ENCODE measurements at places on chromosomes 5 and 9.
A peak's percentile ranks its signal among the peaks of the same experiment; 100 is the strongest.

DNA sequence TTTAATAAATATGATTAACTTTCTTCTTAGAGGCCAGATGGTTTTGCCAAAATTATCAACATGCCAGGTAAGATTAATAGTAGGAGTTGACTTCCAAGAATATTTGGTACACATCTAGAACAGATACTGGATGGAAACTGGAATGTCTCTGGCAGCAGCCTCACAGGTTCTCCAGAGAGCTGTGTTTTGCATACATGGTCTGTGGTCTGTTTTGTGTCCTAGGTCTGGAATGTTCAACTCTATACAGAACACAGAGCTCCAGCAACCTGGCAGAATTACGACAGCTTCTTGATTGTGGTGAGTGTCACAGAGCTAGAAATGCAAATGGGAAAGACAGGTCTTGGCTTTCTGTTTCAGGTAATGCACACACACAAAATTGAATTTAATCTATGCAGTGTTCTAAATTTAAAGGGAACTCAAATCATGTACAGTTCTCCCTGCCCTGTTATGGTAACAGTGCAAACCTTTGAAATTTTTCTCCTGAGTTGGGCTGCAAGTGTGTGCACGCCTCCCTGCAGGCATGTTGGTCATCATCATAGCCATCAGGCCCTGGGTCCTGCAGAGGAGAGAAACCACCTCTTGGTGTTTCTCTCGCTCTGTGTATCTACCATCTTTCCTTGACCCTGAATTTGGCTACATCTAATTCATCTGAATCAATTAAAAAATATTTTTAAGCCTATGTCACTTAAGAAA lies 58.3 kb downstream of the PIK3R1 start:
- no peaks in the 10 kb centered on the region for H3K27me3 ChIP-seq
- no peak overlapping the region for H3K27ac ChIP-seq
- H3K36me3 ChIP-seq = peaks cover 48% of the 10 kb centered on the region
- no peak for DNase-seq
- H3K4me1 ChIP-seq = peaks cover 9% of the 10 kb centered on the region

DNA sequence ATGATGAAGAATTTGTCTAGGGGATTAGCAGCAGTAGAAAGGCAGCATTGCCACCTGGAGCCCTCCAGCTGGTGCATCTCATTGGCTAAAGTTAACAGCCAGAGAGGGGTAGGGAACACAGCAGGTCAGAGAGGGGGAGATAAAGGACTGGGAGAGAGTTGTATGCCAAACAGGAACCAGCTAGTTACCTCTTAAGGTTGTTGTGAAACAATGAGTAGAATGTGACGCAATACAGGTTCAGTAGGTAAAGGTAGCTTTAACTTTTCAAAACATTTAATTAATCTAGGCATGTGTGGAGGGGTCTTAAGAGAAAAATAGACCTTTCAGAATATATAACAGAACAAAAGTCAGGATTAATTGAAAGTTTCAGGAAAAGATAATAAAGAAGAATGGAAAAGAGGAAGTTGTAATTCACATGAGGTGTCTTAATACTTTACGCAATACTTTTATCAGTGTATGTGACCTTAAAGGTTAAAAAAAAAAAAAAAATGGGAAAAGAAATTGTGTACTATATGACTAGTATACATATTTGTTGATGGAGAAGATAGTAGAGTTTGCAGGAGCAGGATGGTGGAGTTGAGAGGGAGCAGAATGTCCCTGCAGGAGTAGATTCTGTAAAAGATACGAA lies 14.3 kb downstream of the FBXO38 start:
- peaks cover 36% of the 10 kb centered on the region for H3K36me3 ChIP-seq
- peaks cover 22% of the 10 kb centered on the region for H3K4me1 ChIP-seq
- H3K27ac ChIP-seq = peak overlapping the region; percentile 63
- DNase-seq = peak; percentile 42
- H3K4me3 ChIP-seq = no peak overlapping the region

- DNase-seq = no peak
- no peak overlapping the region for H3K4me3 ChIP-seq
- peaks cover 23% of the 10 kb centered on the region for H3K4me1 ChIP-seq
- no peak overlapping the region for H3K27ac ChIP-seq
- H3K27me3 ChIP-seq = peaks cover 34% of the 10 kb centered on the region
These were observed 1.1 kb upstream of the CD14 start for GRCh38 chr5:140634103-140634502.

DNA sequence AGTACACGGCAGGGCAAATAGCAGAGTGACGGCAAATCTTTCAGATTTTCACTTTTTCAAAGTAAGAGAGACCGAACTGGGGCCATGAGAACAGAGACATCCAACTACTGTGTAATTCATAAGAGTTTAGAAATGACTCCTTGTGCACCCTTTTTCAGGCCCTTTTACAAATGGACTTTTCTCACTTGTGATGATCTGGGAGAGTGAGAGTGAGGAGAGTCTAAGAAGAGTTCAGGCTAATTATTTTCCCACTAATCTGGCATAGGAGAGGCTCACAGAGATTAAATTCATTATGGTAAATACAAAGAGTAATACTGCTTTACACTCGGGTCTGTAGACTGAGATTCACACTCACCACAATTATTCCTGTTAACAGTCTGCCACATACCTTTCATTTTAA lies 880 bp upstream of the CCNG1 start:
- H3K27me3 ChIP-seq = no peaks in the 10 kb centered on the region
- H3K4me3 ChIP-seq = peak overlapping the region; percentile 95
- DNase-seq = no peak
- H3K36me3 ChIP-seq = peaks cover 5% of the 10 kb centered on the region
- H3K4me1 ChIP-seq = peaks cover 24% of the 10 kb centered on the region

GRCh38 chr5:80761966-80762365 lies 107.2 kb upstream of the DHFR start:
- H3K4me3 ChIP-seq = no peak overlapping the region
- H3K27ac ChIP-seq = no peak overlapping the region
- H3K36me3 ChIP-seq = peaks cover 21% of the 10 kb centered on the region
- H3K4me1 ChIP-seq = no peaks in the 10 kb centered on the region
- no peaks in the 10 kb centered on the region for H3K27me3 ChIP-seq

GRCh38 chr9:69174616-69175463 lies 763 bp downstream of the TJP2 start:
- H3K36me3 ChIP-seq = no peaks in the 10 kb centered on the region
- H3K27me3 ChIP-seq = no peaks in the 10 kb centered on the region
- H3K4me1 ChIP-seq = peaks cover 21% of the 10 kb centered on the region
- DNase-seq = no peak
- H3K4me3 ChIP-seq = peak overlapping the region; percentile 46

- H3K4me3 ChIP-seq = no peak overlapping the region
- no peak overlapping the region for H3K27ac ChIP-seq
- H3K27me3 ChIP-seq = no peaks in the 10 kb centered on the region
- H3K4me1 ChIP-seq = peaks cover 35% of the 10 kb centered on the region
These were observed 10.7 kb downstream of the WNK2 start for GRCh38 chr9:93194641-93195040.

DNA sequence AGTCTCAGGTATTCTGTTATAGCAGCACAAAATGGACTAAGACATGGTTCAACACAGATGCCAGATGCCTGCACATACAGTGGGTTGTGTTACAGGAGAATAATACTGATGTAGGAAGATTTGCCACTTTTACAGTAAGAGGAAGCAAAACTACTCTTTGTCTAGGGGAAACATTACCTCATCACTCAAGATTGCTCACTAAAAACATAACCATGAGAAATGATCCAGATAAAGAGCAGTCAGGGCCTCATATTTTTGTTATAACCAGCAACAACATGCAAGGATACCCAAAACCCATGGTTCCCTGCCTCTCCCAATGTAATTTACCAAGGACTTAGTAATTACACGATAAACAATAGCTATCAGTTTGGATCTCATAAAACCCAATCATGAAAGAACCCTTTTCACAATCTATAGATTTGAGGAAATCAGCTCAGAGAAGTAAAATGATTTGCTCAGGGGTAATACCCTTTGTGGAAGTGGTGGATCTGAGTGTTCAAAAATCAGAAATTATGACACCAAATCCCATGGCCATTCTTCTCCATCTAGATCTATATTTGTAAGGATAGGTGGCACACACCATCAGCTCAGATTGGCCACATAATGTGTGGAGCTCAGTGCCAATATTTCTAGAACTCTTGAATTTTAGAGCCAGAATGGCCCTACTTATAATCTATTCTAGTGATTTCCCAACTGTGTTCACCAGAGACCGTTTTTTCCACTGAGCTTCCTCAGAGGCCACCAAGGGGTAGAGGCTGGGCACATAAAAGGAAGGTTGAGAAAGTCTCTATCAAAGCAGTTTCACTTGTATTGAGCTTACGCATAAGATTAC lies 27.8 kb downstream of the DPYSL3 start:
- no peaks in the 10 kb centered on the region for H3K4me1 ChIP-seq
- DNase-seq = no peak

DNA sequence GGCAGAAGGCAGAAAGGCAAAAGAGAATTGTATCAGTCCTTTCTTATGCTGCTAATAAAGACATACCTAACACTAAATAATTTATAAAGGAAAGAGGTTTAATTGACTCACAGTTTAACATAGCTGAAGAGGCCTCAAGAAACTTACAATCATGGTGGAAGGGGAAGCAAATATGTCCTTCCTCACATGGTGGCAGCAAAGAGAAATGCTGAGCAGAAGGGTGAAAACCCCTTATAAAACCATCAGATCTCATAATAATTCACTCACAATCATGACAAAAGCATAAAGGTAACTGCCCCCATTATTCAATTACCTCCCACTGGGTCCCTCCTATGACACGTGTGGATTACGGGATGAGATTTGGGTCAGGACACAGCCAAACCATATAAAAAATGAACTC lies 312.5 kb upstream of the PTGER4 start:
- no peak for DNase-seq
- H3K27ac ChIP-seq = no peak overlapping the region
- H3K36me3 ChIP-seq = no peaks in the 10 kb centered on the region

- no peaks in the 10 kb centered on the region for H3K36me3 ChIP-seq
- H3K4me1 ChIP-seq = no peaks in the 10 kb centered on the region
- H3K4me3 ChIP-seq = no peak overlapping the region
- DNase-seq = no peak
- no peaks in the 10 kb centered on the region for H3K27me3 ChIP-seq
These were observed 539.5 kb downstream of the EBF1 start for GRCh38 chr5:158560170-158560569.

DNA sequence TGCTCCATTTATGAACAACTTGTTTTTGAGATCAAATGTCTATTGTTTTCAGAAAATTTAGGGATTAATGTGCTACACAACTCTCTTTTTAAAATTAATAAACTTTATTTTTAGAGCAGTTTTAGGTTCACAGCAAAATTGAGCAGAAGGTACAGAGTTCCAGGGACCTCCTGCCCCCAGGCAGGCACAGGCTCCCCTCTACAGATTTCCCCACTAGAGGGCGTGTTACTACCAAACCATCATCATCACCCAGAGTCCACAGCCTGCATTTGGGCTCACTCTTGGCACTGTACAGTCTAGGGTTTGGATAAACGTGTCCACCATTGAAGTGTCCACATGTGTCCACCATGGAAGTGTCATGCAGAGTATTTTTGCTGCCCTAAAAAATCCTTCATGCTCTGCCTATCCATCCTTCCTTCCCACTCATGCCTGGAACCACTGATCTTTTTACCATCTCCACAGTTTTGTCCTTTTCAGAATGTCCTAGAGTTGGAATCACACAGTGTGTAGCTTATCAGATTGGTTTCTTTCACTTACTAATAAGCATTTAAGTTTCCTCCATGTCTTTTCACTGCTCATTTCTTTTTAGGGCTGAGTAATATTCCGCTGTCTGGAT lies 61.7 kb downstream of the MRPL36 start:
- H3K27ac ChIP-seq = no peak overlapping the region
- no peak for DNase-seq
- no peaks in the 10 kb centered on the region for H3K36me3 ChIP-seq
- H3K4me1 ChIP-seq = no peaks in the 10 kb centered on the region

DNA sequence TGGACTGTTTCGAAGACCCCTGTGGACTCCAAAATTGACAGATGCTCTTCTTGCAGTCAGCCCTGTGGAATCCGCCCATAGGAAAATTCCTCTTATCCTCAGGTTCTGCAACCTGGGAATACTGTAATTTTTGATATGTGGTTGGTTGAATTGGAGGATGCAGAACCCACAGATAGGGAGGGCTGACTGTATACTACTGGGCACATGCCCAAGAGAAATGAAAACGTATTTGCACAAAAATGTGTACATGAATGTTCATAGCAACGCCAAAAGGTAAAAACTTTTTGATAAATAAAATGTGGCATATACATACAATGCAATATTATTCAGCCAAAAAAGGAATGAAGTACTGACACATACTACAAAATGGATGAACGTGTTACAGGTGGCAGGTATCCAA lies 1.9 kb upstream of the SNAPC3 start:
- H3K4me1 ChIP-seq = peaks cover 4% of the 10 kb centered on the region
- peaks cover 8% of the 10 kb centered on the region for H3K36me3 ChIP-seq
- no peak overlapping the region for H3K27ac ChIP-seq
- no peak for DNase-seq

GRCh38 chr5:33726422-33727165 lies 165.2 kb downstream of the ADAMTS12 start:
- no peak overlapping the region for H3K4me3 ChIP-seq
- no peak overlapping the region for H3K27ac ChIP-seq
- H3K36me3 ChIP-seq = no peaks in the 10 kb centered on the region
- H3K4me1 ChIP-seq = no peaks in the 10 kb centered on the region

DNA sequence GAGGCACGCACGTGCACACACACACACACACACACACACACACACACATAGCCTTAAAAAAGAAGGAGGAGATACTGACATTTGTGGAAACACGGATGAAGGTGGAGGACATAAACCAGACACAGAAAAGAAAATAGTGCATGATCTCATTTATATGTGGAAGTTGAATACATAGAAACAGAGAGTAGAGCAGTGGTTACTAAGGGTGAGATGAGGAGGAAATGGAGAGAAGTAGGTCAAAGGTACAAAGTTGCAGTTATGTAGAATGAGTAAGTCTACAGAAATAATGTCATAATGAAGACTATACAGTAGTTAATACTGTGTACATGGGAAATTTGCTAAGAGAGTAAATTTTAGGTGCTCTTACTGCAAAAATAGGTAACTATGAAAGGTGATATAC lies 412.2 kb upstream of the CDH9 start:
- no peak overlapping the region for H3K4me3 ChIP-seq
- H3K4me1 ChIP-seq = no peaks in the 10 kb centered on the region
- DNase-seq = no peak
- H3K27me3 ChIP-seq = no peaks in the 10 kb centered on the region
- H3K27ac ChIP-seq = no peak overlapping the region

GRCh38 chr5:57277085-57277484 lies 103.2 kb downstream of the GPBP1 start:
- no peak overlapping the region for H3K27ac ChIP-seq
- H3K4me1 ChIP-seq = no peaks in the 10 kb centered on the region
- H3K36me3 ChIP-seq = no peaks in the 10 kb centered on the region
- no peak overlapping the region for H3K4me3 ChIP-seq

GRCh38 chr5:134077926-134078580 lies 36.4 kb upstream of the TCF7 start:
- no peak overlapping the region for H3K4me3 ChIP-seq
- DNase-seq = no peak
